ENCODE measurements at places on chromosomes 5 and 9.

DNA sequence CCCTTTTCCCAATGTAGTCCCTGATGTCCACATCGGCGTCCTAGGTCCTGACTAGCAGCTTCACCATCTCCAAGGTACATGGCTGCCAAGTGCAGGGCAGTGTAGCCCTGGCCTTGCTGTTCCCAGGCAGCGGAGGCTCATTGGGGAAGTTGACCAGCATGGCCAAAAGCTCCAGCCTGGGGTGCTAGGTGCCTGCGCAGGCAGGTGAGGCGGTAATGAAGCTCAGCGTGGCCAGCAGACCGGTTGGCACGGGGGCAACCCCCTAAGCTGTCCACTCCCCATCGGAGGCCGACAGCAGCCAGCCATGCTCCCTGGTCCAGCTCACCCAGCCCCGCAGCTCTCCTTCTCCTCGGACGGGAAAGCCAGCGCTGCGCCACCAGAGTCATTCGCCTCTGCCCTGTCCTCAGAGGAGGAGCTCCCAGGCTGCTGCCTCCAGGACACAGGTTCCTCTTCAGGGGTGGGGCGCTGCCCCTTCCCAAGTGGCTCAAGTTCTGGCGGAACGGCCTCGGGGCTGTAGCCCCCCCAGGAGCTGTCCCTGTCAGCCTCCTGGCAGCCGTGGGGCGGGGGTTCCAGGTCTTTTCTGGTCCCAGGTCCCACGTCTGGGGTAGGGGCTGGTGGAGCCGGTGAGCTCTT, 1218.2 kb downstream of the FOXD4L5 start:
- no peak for DNase-seq

DNA sequence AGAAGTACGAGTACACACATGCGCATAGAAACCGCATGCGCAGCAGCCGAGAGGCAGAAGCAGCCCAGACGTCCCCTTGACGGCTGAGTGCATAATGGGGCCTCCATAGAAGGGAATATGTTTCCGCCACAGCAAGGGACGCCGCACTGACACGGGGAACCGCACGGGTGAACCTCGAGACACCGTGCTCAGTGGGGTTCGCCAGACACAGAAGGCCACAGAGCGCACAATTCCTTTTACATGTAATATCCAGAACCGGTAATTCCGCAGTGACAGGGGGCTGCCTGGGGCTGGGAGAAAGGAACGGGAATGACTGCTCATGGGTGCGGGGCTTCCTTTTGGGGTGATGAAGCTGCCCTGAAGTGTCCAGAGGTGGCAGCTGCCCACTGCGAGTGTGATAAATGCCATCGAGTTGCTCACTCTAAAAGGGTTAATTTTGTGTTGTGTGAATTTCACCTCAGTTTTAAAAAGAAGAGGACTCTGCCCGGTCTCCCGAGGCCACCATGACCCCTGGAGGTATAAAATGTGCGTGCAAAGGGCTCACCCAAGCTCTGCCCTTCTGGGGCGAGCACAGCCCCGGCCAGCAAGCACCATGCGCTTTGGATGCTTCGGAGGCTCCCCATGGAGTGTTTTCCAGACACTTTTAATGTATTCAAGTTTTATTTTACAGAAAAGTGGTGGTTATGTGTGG, 29.7 kb downstream of the MRPL36 start:
- no peak for DNase-seq

GRCh38 chr5:180598316-180598701, 7.0 kb upstream of the SCGB3A1 start:
- DNase-seq = no peak

GRCh38 chr5:135822959-135823358, 11.5 kb upstream of the SLC25A48 start:
- no peak for DNase-seq

DNA sequence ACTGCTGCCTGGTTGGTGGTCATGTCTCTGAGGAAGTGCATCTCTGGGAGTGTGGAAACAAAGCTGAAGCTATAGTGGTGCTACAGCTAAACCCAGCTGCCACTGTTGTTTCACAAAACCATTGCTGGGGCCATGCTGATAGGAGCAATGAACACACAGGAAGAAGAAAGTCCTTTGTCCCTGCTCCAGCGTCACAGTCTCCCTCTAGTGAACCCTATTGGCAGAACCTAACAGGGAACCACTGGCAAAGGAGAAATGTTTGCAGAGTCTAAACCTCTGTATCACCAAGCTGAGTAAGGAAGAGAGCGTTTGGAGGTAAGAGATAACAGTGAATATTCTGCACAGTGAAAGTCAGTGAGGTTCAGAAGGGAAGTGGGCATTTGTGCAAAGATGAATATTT, 244.0 kb downstream of the YTHDC2 start:
- DNase-seq = no peak

- DNase-seq = no peak
Observed at GRCh38 chr5:102139029-102139428, 157.1 kb downstream of the SLCO4C1 start.

- DNase-seq = no peak
Observed at GRCh38 chr5:55173687-55174230, 782 bp upstream of the CDC20B start.

DNA sequence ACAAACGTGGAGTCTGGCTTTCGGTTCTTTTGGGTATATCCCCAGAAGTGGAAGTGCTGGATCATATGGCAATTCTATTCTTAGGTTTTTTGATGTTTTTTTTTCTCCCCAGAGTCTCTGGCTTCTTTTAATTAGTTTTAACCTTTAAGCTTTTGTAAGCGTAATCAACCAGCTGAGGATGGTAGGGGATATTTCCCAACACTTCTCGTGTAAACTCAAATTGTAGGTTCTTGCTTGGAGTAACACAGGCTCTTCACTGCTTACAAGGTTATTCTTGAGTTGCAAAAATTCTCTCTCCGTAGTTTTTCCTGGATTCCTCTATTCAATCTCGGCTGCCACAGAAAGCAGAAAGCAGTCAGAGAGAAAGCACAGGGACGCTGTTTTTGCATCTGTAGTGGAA, 11.9 kb downstream of the LAMC3 start:
- no peak for DNase-seq

DNA sequence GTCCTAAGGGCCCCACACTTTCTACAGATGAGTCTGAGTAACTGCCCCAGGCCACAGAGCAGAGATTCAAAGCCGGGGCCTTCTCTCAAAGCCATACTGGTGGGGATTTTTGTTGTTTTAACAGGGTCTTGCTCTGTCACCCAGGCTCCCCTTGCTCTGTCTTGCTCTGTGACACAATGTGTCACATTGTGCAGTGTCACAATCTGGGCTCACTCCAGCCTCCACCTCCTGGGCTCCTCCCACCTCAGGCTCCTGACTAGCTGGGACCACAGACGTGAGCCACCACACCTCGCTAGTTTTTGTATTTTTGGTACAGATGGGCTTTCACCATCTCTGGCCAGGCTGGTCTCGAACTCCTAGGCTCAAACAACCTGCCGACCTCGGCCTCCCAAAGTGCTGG, 8.6 kb downstream of the AGPAT2 start:
- no peak for DNase-seq

DNA sequence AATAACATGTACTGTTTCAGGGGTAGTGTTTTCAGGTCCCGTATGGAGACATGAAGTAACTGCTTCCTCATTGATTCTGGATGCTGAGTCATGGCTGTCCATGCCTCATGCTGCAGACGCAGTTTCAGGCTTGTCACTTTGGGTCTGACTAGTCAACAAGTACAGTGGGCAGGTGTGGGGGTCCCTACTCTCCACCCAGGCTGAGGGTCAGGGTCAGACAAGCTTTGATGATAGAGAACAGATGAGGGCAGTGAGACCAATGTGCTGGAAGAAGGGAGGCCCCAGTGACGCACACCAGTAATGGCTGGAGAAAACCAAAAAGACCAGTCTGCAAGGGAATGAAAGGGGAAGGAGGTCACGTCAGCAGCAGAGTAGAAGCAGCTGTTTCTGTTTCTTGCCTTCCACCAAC, 80.0 kb upstream of the NFIL3 start:
- no peak for DNase-seq

DNA sequence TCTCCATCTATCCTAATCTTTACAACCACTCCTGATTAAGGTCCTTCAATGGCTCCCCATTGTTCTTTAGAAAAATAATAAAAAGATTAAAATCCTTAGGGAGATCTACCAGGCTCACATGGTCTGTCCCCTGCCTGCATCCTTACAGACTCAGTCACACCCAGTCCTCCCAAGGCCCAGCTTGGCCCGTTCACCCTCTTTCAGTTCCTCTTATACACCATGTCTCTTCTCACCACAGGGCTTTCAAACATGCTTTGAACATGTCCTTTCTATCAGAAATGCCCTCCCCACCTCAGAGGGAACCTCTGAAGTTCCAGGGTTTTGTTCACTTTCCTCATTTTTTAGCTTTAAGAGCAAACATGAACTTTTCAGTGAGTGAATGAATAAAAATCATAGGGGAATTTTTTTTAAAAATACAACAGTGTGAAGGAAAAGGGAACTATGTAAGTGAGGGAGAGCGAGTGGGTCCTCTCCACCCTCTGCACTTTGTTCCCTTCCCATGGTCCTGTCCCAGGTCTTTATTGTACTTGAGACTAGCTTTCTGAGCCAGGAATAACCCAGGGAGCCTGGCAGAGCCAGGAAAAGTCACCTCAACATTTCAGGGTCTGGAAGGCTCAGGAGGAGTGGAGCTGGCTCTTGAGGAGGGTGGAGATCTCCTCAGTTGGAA, 55.3 kb downstream of the TRPC7 start:
- DNase-seq = no peak

All from stimulated activated CD4-positive, alpha-beta T cell treated with anti-CD3 and anti-CD28 coated beads, Interleukin-1b, Interleukin-23, amount 100 ng/mL, for 24 hours (primary cell).